ENCODE measurements at places on chromosomes 7 and 10.

GRCh38 chr7:149220534-149220933 lies 18.9 kb upstream of the ZNF212 start:
- no peak for DNase-seq

DNA sequence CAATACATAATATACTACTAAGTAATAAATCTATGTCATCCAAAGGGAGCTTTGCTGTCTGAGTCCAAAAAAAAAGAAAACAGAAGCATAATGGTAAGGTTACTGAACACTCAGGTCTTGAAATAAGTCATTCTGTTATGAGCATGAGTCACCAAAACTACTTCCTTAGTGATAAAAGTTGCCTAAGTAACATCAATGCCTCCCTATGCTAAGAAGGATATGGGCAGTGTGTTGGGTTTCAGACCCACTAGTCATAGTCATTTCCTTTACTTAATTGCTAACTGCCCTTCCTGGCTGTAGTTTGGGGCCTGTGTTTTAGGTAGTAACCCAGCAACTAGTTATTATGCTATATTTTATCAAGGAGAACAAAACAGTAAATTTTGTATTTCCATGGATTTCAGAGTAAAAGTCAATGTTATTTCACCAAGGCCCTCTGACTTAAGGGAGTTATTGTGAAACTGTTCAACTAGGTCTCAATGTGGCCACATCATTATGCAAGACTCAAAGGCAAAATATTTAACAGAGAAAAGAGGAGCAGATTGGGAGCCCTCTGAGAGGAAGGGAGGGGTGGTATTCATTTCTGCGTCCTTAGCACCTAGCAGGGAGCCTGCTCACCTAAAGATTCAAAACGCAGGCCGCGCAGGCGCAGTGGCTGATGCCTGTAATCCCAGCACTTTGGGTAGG lies 11.7 kb upstream of the VIM start:
- no peak for DNase-seq

DNA sequence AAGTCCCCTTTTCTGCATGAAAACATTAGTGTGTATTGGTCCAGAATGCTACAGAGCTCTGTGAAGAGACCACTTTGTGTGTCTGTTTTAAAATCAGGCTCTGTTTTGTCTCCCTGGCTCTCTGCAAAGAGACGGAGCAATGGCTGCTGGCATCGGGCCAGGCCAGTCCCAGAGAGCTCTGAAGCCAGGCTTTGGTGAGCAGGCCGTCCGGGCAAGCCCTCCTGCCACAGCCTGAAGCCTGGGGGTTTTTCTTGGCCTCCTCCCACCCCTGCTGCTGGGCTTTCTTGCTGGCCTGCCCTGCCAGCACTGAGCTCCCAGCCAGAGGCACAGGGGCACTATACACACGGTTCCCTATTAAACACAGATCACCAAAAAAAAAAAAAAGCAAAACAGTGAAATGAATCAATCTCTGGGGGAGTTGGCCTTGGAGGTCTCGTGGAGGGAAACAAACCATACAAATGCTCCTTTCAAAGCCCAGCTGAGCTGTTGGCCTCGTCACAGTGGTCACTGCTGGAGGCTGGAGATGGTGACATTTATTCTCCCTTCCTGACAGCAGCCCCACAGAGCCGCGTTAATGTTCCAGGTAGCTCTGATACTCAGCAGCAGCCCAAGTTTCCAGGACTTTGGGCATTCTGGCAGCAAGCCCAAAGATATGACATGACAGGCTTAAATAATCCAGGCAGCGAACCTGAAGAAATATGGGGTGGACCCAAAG lies 237.2 kb downstream of the TCF7L2 start:
- DNase-seq: no peak

- DNase-seq: no peak
Observed at GRCh38 chr7:44998153-44998871, 1.7 kb upstream of the CCM2 start.

- DNase-seq: no peak
Observed at GRCh38 chr7:44305564-44306507, 19.6 kb downstream of the CAMK2B start.

DNA sequence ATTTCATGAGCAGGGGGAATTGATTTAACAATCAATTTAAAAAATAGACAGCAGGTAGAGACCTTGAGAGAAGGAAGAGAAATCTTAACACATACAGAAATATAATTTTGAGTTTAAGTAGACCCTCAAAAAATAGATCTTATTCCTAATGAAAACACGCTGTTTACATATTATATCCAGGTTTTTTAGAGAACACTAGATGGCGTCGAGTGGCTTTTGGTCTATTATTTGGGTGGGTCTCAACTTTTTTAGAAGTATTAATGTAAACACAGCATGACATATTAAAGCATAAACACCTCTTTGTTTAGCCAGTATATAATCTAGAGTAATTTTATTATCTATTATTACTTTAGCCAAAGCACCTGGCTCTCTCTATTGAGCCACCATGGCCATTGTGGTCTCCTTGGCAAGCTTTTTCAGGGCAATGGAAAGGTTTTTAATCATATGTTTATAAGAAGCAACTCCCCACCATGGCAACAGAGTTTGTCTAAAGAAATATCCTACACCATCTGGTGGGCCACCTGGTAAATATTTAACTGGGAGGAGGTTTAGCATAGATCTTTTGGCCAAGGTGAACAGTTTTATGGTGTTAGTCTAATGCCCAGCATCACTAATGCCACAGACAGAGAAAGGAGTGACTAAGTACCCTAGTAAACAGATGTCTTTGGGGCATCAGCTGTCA lies 59.7 kb upstream of the PRSS1 start:
- DNase-seq: peak; percentile 50

DNA sequence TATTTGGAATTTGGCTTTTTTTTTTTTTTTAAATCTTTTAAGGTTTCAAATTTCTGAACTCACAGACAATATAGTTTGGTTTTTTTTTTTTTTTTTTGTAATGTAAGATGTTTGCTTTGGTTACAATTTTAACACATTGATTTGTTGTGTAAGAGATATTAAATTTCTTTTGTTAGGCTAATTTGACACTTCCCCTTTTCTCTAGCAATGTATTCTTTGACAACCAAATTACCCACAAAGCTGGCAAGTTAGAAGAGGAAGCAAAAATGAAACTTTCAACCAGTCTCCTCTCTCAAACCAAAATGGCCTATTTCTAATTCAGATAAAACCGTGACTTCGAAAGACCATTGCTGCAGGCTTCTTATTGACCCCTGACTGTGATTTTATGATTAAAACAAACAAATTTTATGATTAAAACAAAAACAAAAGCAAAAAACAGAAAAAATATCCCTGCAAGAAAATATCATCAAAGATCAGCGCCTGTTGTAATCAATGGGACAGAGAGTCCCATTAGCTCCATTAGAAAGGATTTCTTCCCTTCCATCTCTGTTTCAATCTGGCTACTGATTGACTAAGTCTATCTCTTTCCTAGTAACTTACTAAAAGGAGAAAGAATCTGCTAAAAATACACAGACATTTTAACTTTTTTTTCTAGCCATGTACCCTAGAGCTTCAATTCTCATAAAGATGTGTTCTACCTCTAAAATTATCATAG lies 489.2 kb downstream of the MDFIC start:
- peak; percentile 4 for DNase-seq

DNA sequence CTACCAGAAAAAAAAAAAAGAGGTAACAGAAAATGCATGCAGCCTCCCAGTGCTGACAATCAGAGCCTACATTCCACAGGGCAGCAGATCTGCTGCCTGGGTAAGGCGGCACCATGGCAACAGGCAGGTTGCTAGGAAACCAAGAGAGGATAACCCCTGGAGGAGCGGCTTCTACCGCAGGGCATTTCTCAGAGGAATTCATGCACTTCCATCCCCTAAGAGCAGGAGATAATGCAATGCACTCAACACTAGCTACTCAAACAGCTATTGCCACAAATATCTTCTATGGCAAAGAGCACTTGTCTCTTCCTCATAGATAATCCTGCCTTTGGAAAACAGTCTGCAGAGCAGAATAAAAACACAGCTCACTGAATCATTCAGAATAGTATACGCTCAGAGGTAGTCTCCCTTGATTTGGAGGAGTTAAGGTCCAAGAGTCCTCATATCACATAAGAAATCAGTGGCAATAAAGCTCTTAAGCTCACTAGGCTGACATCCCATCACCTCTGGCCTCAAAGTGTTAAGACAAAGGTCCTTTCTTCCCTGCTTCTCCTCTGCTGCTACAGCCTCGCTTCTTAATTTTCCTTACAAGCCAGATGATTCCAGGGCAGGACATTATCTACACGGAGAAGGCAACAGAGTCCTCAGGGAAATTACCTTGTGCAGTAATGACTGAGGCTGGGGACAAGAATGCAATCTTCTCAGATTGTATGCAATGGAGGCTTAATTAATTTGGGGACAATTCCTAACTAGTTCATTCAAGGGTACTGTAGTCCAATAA lies 10.7 kb downstream of the PSAP start:
- DNase-seq: no peak

DNA sequence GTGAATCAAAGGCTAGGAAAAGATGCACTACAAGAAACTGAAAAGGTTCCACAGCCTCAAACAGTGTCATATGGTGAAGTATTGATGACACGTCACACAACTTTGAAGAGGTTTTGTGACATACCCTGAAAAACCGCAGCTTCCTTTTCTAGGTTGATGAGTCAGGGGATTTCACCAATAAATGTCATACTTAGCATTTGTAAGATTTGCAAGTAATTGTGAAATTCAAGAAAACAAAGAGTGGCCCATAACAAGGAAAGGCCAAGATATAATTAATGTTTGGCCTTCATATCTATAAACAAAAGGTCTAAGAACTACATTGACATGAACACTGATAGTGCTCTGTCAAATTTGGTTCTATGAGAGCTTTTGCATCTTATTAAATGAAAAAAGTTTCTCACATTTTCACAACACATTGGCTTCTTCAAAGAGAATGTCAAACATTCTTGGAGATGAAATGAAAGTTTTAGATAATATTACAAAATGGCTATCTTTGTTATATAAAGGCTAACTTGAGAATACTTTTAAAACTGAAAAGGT lies 62.0 kb upstream of the NAMPT start:
- DNase-seq: no peak
